CD4-positive, alpha-beta T cell treated with Interferon alpha-2 for 1 hour (primary cell): ENCODE measurements at places on chromosomes 7 and 10.

DNA sequence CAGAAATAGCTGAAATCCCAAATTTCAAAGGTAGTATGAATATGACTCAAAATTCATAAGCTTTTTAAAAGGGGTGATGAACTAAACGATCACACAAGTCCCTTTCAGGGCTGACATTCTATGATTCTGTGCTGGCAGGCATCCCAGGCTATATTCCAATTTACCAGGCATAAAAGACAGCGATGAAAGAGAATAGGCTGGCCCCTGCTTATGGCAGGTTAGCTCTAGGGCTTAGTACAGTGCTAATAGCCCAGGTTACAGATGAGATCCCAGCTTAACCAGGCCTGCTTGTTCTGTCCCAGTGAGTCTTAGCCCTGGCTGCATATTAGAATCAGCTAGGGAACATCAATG is 56.4 kb downstream of the CDHR3 start:
- no peak for DNase-seq

GRCh38 chr10:32056136-32057035 is at the start of gene KIF5B:
KIF5B (minus strand) TSS chr10:32056425; CDS start chr10:32055973, 452 bp downstream.
- peak; percentile 89 for DNase-seq

- no peak for DNase-seq
Measured at GRCh38 chr7:41661596-41661995, 41.3 kb downstream of the INHBA start.

GRCh38 chr10:124497196-124497881 is 35.7 kb downstream of the LHPP start:
- no peak for DNase-seq

DNA sequence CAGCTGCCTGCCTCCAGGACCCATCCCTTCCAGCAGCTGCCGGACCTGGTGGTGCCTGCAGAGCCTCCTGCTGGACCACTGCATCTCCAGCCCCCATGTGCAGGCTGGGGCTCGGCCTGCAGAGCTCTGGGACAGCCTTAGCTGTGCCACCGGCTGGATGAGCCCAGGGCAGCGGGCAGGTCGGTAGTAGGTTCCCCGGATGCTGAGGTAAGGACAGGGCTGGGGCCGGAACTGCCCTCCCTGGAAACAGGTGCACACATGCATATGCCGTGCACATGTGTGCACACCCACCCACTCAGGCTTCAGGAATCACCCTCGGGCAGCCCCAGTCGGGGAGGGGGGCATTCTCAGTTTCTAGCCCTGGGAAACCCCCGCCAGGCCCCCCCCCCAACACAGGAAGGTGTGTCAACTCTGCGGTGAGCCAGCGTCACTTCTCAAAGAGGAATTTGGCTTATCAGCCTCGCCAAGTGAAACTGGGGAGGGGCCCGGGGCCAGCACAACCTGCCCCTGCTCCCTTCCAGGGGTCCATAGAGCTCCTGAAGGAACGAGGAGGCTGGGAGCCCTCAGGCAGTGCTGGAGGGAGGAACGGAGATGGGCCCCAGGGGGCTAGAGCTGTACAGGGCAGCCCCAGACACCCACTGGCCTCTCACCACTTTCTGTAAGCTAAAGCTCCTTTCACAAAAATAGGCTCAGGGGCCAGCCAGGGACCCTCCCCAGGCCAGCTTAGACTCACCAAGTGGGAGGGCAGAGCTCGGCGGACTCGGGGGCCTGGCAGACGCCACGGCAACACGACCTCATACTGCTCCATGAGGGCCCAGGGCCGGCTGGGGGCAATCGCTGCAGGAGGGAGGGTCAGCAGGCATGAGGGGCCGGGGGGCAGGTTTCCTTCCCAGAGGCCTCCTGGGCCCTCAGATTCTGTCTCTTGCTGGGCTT is 1.7 kb downstream of the ADAM8 start:
- DNase-seq: peak; percentile 90

DNA sequence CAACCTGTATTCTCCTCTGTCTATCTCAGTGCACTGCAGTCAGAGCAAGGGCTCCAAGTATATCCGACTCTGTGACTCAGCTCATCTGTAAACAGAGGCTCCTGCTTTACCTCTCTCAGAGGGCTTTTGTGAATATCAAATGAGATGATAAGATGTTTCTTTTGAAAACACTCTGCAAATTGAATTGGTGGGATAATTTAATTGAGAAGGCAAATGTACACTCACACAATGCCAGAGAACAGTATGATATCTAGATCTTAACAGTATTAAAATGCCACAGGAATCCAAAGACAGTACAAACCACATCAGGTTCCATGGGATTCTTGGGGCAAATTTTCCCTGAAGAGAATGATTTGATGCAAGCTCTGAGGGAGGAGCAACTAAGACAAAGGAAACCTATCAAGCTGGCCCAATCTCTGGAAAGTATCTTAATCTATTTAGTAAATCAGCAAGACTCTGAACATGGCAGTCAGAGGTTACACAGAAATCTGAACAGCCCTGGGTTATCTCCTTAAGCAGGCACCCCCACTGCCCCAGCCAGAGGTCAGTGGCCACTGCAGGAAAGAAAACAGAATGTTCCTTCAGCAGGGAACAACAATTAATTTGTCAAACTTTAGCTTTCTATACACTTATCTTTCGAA is 45.9 kb downstream of the DOCK4 start:
- no peak for DNase-seq

- no peak for DNase-seq
Measured at GRCh38 chr7:16086743-16087142, 334.6 kb downstream of the CRPPA start.

GRCh38 chr10:131703941-131704340 is 196.9 kb upstream of the PPP2R2D start:
- DNase-seq: no peak

DNA sequence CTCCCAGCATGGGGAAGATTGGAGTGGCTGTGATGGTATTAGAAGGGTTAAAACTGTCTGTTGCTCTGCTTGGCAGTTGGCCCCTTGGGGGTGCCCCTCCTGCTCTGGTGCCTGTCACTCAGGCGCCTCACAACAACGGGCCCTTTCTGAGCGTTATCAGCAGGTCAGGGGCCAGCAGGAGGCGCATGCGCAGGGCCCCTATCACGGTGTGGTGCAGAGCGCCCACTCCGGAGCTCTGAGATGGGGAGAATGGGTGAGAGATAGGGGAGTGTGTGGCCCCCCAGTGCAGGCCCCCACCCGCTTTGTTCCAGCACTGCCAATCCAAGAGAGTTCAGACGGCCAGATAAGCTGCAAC is 24.8 kb downstream of the GBX1 start:
- no peak for DNase-seq

- no peak for DNase-seq
Measured at GRCh38 chr10:27504808-27505460, 830 bp downstream of the RAB18 start.

DNA sequence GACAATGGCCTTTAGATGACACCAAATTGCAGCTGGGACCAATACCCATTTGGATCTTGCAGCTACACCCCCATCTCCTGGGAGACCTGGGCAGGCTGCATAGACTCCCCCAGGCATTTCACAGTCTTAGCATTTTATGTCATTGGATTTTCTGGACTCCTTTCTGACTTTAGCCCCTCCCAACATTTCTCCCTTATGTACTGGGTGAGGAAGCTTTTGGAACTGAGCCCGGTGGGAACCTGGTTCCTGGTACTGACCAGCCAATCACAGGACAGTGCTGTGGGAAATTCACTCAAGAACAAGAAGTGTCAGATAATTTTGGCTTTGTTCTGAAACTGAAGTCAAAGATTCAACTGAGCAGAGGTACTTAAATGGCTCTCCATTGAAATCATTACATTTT is 177.7 kb downstream of the ACTR3B start:
- no peak for DNase-seq

DNA sequence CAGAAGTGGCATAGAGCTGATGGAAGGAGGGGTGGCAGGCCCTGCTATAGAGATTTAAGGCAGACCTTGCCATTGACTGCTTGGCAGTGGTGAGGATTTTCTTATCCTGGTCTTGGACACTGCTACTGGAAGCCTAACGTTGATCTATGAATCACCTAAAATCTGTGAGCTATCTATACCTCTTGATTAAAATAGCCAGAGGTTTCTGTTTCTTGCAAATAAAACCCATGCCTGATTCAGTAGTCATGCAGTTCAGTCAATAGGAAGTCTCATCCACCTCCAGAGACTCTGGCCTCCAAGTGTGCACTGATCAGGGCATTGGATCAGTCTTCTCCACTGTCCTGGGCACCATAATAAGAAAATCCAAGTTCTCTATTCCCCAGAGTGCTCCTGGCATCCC is 286.5 kb downstream of the PTEN start:
- DNase-seq: no peak

- DNase-seq: no peak
Measured at GRCh38 chr10:77421591-77421990, 216.0 kb downstream of the KCNMA1 start.

- DNase-seq: no peak
Measured at GRCh38 chr10:19919671-19920070, 103.4 kb downstream of the PLXDC2 start.

DNA sequence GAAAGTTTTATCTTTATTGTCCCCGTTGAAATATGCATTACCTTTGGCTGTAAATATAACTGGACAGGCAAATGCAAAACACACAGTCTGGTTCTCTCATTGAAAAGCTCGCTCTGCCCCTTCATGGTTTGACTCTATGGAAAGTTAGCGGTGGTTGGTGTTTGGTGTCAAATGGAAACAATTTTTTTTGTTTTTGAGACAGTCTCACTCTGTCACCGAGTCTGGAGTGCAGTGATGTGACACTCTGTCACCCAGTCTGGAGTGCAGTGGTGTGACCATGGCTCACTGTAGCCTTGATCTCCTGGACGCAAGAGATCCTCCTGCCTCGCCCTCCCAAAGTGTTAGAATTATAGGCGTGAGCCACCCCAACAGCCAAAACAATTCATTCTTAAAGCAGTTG is 149.7 kb downstream of the LRRC4 start:
- no peak for DNase-seq
